ENCODE measurements at places on chromosomes 6 and 20. TPM values are rescaled to one million over a fixed set of nuclear protein-coding genes. Genes with fewer than 3 reads are reported as not detected.

- DNase-seq: no peak
Observed at GRCh38 chr6:79455446-79455845, 81.8 kb downstream of the LCA5 start.

The DLL1 gene
- polyA plus RNA-seq: 2.6 TPM

DNA sequence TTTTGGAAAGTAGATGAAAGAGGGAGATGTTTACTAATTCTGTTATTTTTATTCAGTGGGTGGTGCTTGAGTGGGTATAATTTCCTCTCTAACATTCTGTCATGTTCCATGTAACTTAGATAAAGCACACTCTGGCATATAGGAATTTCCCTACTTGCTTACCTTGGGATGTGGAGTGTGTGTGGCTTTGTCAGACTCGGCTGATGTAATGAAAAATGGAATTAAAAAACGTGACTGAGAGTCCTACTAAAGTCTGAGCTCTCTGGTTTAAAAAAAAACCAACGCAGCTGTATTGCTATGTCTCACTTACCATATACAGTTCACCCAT, 98.3 kb downstream of the JARID2 start:
- no peak for DNase-seq

- DNase-seq: no peak
Observed at GRCh38 chr6:40187535-40188144, 253.4 kb upstream of the MOCS1 start.

DNA sequence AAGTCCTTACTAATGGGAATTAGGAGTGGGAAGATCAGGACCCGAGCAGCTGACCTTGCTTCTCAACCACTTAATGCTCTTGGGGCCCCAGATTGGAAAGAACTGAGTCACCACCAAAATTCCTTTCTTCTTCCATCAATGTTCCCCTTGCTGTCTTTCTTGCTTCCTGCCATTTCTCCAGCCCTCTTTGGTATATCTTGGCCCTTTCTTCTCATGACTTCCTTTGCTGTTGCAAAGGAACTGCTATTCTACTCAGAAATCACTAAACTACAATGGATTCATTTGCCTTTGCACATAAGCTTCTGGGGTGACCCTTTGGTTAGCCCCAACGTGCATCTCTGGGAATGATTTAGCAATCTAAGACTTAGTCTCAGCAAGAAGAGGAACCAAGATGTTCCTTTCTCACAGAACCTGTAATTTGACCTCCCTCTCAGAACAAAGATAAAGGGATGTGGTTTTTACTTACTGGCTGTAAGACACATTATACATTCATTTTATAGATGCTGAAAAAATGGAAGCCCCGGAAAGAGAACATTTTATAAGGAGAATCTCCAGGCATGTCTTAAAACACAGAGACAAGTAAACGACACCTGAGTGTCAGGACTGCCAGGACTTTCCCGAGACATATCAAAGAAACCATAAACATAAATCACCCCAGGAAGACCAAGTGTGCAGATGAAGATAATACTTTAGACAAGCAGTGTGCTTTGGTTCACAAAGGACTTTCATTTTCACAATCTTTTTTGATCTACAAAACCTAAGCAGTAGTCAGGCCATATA, 99.0 kb upstream of the TNFAIP3 start:
- DNase-seq: no peak

The BPIFA1 gene
- not detected for polyA plus RNA-seq

The NKAPL gene
- polyA plus RNA-seq: 7.6 TPM

GRCh38 chr20:38515631-38516030, 43.0 kb downstream of the RALGAPB start:
- no peak for DNase-seq

The MAK gene
- 0.01 TPM for polyA plus RNA-seq

The E2F1 gene
- 0.91 TPM for polyA plus RNA-seq

DNA sequence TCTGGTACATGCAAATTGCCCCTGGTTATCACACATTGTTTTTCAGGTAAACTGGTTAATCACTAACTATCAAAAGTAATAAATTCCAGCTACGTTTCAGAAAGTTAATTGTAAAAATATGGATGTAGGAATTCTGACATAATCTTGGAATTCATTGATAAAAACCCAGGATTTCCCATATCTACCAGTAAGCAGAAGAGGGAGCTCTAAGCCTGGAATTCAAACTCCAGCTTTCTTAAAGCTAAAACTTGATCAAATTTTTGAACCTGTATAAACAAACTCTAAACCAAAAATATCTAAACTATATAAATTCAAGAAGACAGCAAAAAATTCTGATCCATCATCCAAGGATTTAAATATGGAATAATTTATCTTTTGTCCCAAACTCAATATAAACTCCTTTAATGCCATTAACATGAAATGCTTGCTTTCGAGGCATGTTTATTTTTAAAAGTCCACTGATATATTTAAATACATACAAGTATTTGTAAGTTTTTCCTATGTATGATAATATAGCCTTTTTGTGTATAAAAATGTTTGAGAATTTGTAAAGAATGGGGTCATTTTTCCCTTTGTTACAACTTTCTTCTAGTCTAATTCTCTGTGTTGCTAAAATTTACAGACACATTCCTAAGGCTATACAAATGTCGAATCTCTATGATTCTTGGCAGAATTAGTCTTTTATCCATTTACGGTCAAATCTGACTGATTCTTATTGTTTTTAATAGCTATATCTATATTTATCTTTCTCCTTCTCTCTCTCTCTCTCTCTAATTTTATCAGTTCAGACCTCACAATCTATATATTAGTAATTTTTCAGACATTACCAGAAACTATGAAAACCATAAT, 91.4 kb upstream of the RNF217 start:
- no peak for DNase-seq

All from heart right ventricle (tissue), 16 donors.